Cerebellum (tissue), 4 donors: ENCODE measurements at places on chromosomes 7 and 10. TPM values are rescaled to one million over a fixed set of nuclear protein-coding genes. Genes with fewer than 3 reads are reported as not detected.

GRCh38 chr7:638256-639011 is 88.1 kb upstream of the DNAAF5 start:
- no peak for DNase-seq

DNA sequence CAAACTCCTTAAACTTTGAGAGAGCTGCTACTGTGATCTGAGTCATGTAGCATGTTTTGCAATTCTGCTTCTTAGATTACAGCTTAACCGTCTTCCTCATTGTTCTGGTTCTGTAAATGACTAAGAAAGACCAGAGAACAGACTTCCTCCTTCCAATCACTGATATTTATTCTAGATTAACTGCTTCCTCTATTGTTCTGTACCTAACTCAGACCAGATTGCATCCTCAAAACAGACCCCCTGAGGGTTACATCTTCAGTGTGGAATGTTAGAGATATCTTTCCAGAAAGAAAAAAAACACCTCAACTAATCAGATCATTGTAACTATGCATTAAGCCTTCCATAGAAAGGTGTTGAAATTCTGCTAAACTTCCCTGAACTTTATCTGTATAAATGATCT is 5.7 kb upstream of the PIP start:
- no peak for DNase-seq

- no peak for DNase-seq
Observed at GRCh38 chr7:106518967-106519366, 142.0 kb downstream of the CCDC71L start.

DNA sequence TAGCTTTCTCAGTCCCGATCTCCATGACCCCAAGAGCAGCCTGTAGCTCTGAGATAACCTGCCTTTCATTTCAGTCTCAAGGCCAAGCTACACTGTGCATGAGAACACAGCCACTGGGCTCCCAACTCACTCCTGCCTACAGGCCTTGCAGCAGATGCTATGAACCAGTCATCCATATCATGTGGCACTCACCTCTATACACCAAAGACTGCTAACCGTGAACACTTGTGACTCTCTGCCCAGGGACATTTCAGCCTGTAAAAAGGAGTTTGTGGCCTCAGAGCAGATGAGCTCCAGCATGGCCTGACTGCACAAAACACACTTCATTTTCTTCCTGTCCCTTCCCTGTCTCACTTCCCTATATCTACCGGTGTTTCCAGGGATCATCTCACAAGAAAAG is 56.9 kb upstream of the NPY start:
- DNase-seq: no peak

DNA sequence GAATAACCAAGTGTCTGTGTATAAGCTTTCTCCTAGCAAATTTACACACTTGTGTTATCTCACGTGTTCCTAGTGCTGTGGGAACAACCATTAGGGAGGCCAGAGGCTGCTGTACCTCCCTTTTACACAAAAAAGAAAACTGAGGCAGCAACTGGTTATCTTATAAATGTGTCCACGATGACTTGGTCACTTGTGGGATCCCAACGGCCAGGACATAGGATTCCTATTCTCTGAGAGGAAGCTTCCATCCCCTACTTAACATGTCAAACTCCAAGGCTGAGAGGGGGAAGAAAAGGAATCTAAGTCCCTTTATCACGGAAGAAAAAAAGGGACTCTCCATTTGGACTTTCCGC is 484 bp downstream of the ZNF438 start:
- peak; percentile 9 for DNase-seq

DNA sequence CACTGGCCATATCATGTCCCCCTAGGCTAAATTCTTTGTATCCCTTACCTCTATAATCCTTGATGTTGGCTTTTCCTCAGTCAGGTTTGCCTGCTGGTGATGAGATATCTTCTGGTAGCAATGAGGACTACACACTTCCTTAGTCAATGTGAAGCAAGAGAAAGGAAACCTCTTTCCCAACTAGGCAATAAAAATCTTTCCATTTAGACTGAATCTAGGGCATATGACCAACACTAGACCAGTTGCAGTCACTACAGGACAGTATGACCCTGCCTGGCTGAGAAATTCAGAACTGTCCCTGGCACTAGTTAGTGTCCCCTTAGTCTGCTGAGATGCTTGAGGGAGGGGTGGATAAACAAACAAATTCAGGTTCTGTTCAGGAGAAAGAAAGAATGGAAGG is 142.6 kb downstream of the RNLS start:
- DNase-seq: no peak

- no peak for DNase-seq
Observed at GRCh38 chr7:1320616-1321240, 88.1 kb downstream of the UNCX start.

DNA sequence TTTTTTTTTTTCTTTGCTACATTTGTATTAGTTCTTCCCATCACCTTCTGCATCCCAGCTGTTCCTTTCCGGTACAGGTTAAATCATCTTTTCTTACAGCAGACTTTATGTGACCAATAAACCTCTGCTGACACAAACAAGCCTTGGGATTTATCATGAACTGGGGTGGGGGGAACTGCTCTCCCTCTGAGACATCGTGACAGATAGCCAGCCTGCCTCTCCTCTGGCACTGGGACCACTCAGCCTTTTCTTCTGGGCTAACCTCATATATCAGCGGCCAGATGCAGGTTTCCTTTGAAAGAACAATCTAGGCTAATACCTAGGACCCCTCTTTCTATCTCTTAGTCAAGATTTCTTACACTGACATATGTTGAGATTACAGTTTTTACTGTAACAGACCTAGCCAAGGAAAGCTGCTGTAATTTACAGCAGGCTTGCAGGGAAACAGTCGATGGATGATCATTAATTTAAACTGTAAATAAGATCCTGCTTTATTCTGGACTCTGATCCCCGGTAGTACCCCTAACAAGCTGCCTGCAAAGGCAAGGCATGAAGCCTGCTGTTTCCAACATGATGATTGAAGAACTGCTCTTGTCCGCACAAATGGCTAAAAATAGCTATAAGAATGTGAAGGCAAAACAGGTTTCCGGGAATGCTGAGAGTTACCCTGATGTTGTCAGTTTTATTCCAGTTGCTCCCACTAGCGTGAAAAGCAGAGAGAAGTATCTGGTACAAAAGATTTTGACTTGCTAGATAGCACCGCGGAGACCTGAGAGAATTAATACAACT is 338.7 kb downstream of the SORCS1 start:
- no peak for DNase-seq

- no peak for DNase-seq
Observed at GRCh38 chr10:75195035-75195763, 15.4 kb upstream of the VDAC2 start.

DNA sequence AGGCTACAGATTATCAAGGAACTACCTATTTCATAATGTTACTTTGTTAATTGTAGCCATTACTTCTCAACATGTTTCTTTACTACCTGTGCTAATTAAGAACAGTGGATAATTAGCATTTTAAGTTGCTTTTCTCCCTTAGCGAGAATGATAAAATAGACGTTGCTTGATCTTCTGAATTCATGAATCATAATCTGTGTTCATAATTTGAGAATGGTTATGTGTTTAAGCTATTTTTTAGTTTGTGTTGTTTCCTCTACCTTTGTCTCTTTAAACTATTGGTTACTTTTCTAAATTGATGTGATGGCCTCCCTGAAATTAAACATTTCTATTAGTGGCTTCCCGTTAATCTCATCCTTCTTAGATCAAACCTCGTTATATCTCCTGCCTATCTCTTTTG is at the start of gene ZRANB1:
TSS of gene ZRANB1 (plus strand) at position 301 of the 400 bp plus-strand sequence. CDS start 371 bp downstream, outside the sequence.
- DNase-seq: no peak

- no peak for DNase-seq
Observed at GRCh38 chr7:64308016-64308270, 5.8 kb upstream of the ZNF736 start.

DNA sequence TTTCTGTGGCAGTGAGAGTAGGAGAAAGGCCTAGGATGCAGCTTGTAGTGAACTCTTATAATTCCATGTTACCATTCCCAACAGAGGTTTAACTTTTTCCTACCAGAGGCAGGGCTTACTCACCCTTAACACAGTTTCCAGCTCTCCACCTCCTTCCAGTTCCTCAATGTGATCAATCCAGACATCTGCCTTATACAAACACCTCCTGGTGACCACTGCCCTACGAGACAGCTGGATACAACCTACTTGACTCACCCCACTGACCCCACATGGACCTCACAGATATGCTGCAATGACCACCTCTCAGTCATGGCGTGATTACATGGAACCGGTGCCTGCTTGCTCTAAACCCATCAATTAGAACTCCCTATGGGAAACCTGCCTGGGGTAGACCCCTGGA is 326.5 kb downstream of the TNS3 start:
- no peak for DNase-seq

DNA sequence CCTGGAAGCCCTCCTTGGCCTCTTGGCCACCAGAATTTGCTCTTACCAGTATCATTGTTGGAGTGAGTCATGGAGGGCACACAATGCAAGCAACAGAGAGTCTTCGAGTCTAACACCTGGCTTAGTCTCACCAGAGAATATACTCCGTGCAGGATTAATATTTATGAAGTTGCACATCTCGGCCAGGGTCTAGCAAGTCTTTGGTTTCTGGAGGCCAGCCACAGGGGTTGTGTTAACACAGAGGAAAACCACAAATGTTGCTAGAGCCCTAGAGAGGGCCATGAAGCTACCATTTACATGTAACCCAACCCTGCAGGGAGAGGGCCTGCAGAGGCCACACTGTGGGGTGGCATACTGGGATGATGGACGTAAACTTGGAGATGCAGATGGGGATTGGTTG is 71.8 kb downstream of the MTPN start:
- DNase-seq: no peak

DNA sequence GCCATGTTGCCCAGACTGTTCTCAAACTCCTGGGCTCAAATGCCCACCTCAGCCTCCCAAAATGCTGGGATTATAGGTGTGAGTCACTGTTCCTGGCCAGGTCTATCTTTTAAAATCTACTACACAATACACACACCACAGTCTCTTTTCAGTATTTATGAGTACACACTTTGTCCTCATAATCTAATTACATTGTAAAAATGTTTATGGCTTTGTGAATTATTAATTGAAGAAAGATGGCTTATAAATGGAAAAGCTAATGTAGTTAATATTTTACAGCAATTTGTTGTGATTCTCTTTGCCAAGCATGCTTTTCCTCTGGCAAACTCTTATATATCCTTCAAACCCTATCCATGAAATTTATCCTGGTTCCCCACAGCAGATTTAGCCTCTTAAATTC is 22.0 kb downstream of the LAMB4 start:
- no peak for DNase-seq

- no peak for DNase-seq
Observed at GRCh38 chr7:68454931-68455330, 1143.3 kb upstream of the AUTS2 start.

DNA sequence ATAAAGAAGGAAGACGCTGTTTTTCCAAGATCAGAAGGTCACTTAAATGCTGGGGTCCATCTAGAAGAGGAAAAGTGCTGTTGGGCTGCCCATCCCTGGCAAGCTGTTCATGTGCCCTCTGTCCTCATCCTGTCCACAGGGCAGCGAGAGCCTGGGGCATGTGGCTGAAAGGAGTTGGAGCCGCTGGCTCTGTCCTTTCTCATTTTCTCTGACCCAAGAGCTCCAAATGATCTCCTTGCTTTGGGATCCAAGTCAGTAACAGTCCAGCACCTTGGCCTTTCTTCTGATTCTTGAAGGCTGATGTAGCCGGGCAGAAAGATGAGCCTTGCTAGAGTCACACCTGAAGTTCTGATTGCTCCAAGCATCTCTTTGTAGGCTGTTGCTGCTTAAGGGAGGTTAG is 44.4 kb downstream of the SPDYE5 start:
- DNase-seq: no peak

DNA sequence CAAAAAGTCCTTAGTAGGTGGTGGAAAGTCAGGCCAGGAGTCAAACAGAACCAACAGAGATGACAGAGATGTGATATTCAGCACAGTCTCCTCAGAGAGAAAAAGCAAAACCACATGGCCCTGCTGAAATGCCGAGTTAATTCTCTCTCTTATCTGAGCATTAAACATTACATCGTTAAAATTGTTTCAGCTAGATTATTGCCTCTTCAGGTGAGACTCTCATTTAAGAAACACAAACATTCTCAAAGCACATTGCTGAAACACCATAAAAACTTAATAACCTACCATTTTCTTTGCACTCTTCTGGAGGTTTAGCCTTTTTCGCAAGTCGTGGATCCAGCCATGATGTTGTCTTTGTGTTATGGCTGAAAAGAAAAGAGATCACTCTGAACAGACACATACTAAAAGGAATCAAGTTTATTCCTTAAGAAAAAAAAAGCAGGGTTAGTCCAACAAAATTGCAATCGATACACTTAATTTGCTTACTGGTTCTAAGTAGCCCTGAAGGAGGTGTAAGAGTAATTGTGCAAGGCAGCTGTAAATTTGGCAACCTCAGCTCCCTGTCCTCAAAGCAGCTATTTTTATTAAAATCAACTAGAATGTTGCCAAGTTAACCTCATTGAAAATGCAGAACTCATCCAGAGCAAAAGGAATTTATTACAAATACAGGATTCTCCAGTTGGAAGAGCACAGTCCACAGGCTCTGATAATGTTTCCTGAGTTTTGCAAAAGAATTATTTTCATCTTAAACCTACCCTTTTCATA is 691.1 kb downstream of the PHTF2 start:
- no peak for DNase-seq

DNA sequence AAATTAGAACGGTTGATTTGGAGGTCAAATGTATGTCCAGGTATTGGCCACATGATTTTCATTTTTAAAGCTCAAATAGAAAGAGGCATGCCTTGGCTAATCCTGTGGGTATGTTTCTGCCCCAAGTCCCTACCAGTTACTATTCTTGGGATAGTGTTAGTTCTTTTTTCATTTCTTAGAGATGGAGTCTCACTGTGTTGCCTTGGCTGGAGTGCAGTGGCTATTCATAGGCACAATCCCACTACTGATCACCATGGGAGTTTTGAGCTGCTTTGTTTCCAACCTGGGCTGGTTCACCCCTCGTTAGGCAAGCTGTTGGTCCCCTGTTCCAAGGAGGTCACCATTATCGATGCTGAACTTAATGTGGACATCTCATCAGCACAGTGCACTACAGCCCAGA is 46.3 kb downstream of the NRP1 start:
- no peak for DNase-seq

GRCh38 chr10:65660006-65660405 is 1265.8 kb upstream of the LRRTM3 start:
- DNase-seq: no peak

Gene FAM25G
- total RNA-seq: not detected

Gene RADIL
- total RNA-seq: 8.4 TPM

Gene AKR1D1
- total RNA-seq: not detected

Gene ADAM22
- 111 TPM for total RNA-seq

Gene AKR1B15
- not detected for total RNA-seq

Gene CXCL12
- 90.7 TPM for total RNA-seq

Gene VSTM4
- total RNA-seq: 10.4 TPM

Gene ABCB4
- total RNA-seq: 3.8 TPM

Gene DNAJB9
- 28.0 TPM for total RNA-seq

Gene SUV39H2
- total RNA-seq: 30.6 TPM

Gene ANK3
- total RNA-seq: 363 TPM

Gene ADRA2A
- total RNA-seq: 8.5 TPM

Gene GBX1
- not detected for total RNA-seq
